ENCODE measurements at places on chromosomes 11 and 22.

GRCh38 chr22:49783036-49783746 is 44.5 kb downstream of the BRD1 start:
- no peak for DNase-seq

GRCh38 chr11:61298663-61299244 is 3.6 kb upstream of the VWCE start:
- no peak for DNase-seq

DNA sequence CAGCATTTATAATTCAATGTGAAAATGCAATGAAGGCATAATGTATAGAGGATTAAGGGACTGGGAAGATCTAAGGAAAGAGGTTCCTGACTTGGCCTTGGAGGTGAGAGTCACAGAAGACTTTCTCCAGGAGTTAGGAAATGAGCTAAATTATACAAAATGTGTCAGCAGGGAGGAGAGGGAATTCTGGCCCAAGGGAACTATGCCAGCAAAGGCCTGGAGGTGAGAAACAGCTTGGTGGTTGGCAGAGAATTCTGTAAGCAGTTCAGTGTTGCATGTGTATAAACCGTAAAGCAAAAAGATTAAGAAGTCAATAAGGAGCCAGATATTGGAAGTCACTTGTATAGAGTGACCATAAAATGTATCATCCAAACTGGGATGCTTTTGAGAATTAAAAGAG is 142.2 kb upstream of the SESN3 start:
- no peak for DNase-seq

DNA sequence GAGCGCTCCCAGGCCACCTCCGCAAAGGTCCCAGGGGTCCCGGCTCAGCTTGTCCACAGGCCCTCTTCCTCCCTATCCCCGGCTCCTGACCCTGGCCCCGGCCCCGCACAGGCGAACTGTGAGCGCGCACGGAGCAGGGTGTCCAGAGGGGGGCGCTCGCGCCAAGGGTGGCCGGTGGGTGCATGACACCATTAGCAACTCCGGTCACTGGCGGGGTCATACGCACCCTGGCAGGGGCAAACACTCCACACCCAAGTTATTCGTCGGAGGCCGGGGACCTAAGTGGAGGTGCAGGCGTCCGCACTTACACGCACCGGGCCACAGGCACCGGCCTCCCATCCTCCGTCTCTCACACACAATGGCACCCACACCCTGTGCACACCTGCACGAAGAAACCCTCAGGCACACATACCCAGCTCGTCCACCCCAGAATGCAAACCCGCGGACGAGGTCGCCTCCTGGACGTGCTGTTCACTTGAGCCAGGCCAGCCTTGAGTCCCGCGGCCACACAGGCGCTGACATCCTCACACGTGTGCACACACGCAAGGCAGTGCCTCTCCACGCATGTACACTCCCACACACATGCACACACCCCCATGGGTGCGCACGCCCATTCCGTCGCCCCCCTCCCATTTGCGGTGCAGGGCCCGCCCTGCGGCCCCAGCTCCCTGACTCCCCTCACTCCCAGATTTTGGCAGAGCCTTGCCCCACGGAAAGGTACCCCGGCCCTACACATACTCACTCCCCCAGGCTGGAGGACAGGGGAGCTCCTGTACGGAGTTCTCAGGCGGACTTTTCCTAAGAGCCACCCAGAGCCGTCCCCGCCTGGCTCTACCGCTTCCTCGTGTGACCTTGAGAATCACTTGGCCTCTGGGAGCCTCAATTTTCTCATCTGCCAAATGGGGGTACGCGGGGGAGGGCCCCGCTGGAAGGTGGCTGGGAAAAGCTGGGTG is at the start of gene RASGRP2:
Gene RASGRP2 (minus strand): TSS at position 552 of the 953 bp plus-strand sequence. CDS start 1,276 bp downstream, outside the sequence.
- peak; percentile 24 for DNase-seq

DNA sequence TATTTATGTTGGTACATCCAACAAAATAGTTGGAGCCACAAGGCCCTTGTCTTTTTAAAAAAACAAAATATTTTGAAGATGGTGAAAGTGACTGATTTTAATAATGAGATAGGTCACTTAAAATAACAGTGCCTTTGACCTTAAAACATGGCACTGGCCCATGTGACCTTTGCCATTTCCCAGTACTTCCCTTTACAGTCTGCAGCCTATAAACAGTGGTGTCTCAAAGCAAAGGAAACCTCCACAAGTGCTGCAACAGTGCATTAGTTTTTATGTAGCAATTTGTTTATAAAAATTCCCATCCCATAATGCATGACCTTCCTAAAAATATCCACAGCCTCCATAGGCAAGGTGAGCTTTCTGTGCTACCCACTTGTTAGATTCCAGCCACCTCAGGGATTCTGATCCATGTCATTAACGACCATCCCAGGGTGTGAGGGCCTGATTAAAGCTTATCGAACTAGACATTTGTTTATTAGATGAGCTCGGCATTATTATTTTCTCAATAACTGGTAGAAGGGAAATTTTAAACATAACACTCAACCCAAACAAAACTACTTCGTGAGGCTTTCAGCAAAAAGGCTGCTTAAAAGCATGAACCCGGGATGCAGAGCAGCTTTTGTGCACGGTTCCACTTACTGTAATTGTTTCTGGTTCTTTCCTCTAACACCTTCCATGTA is 28.0 kb upstream of the CRKL start:
- DNase-seq: no peak

DNA sequence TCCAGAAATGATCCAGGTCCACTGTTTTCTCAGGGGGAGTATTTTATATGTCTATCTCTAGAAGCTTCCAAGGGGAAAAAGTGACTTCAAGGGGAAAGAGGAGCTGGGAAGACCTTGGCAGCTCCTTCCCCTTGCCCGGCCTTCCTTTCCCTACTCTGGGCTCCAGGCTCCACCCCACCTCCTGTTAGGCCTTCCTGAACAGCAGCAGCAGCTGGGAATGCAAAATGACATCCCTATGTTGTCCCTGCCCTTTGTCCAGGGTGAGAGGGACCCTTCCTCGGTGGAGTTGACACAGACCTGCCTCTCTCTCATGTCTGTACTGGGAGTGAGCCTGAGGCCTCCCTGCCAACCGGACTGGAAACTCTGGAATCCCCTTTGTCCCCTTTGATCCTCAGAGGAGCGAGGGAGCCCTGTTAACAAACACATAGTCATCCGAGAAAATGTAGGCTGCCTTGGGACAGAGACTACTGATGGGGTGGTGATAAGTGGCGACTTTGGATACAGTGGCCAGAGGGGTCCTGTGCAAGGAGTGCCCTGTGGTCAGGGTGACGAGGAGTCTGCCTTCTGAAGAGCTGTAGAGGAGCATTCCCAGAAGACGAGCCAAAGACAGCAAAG is 9.0 kb upstream of the MALAT1 start:
- no peak for DNase-seq

DNA sequence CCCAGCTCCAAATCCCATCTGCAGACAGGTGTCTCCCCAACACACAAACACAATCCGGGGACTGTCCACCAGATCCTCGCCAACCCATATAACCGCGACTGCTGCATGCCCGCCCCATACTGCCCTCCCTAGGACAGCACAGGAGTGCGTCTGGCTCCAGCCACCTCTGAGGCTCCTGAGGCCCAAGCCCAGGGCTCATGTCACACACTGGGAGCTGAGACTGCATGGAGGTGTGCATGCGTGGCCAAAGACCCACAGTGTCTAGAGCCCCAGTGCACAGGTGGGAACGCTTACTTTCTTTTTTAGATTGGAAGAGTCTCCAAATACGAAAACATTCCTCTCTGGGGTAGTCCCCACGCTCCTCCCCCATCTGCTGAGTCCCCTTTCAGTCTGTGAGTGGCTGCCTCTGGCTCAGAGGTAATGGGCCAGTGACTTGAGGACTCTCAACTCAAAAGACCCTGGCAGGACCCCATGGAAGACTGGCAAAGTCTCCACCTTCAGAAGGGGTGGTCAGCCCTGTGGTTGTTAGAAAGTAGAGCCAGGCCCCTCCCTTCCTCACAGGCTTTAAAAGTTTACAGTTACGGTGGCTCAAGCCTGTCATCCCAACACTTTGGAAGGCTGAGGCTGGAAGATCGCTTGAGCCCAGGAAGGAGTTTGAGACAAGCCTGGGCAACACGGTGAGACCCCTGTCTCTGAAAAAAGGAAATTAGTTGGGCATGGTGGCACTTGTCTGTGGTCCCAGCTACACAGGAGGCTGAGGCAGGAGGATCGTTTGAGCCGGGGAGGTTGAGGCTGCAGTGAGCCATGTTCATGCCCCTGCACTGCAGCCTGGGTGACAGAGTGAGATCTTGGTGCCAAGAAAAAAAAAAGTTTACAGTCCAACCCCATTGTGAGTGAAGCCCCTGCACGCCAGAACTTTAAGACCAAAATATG is 2.3 kb downstream of the CBX7 start:
- no peak for DNase-seq

DNA sequence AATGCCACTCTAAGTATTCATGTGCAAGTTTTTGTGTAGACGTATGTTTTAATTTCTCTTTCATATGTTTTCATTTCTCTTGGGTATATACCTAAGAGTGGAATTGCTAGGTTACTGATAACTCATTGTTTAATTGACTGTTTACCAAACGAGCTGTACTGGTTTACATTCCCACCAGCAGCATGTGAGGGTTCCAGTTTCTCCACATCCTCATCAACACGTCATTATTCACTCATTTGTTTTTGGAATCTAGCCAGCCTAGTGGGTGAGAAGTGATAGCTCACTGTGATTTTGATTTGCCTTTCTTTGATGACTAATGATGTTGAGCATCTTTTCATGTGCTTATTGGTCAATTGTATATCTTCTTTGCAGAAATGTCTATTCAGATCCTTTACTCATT is 4.0 kb downstream of the ANKRD13D start:
- no peak for DNase-seq

DNA sequence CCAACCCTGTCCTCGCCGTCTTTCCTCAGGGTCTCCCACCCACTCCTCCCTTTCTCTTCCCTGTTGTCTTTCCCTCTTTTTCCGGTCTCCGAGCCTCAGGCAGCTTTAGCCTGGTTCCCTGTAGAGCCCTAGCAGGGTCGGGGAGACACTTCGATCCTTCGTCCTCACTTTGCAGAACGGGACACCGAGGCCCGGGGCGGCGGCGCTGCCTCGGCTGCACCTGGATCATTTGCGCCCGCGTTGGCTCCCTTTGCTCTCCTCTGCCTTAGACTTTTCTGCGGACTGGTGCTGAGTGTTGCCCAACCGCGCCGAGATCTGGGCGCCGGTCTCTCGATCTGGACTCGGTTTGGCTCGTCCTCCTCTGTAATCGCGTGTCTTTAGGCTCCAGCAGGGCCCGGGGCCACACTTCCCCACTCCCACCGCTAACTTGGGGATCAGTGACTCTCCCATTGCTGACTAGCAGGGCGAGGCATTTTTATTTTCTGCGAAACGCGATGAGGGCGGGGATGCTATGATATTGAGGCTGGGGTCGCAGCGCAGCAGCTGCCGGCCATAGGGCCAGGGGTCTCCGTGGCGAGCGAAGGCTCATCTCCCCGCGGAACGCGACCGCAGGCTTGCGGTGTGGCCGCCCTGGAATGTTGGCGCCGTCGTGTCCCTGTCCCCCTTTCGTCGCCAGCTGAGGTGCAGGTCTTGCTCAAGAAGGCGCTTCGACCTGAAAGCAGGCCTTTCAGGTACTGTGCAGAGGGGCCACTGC is 1.6 kb upstream of the E2F8 start:
- DNase-seq: no peak

DNA sequence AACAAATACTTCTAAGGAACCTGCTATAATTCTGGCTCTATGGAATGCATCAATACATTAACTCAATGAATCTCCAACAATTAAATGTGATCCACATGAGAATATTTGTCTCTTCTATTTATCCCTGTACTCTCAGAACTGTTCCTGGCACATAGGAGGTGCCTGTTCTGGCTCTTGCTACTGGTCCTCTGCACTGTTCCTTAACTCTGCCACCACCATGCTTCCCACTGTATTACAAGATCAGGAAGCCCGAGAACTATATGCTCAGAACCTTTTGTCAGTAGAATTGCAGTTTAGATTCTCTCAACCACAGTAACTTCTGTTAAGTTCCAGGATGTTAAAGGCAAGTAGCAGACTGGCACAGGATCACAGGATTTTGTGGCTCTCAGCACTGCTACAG is 376.3 kb upstream of the CCDC90B start:
- no peak for DNase-seq

- no peak for DNase-seq
Measured at GRCh38 chr11:71239581-71239980, 12.8 kb downstream of the SHANK2 start.

DNA sequence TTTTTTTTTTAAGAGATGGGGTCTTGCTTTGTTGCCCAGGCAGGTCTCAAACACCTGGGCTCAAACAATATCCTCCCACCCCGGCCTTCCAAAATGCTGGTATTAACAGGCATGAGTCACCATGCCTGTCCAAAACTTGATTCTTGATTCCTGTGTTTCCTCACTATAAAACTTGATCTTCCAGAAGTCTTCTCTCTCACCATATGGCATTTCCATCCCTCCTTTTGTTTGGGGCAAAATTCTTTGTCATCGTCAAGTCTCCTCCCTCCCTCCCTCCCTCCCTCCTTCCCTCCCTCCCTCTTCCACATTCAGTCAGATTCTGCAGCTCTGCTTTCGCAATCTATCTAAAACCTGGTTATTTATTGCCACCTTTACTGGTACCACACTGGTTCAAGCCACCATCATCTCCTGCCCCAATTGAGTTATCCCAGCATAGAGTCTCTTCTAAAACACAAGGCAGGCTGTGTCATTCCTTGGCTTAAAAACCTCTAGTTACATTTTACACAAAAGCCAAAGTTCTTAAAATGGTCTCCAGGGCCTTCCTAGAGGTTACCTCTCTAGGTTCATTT is 65.0 kb upstream of the HORMAD2 start:
- DNase-seq: no peak

- DNase-seq: no peak
Measured at GRCh38 chr22:27032091-27032761, 374.8 kb downstream of the MIAT start.

- DNase-seq: no peak
Measured at GRCh38 chr22:45777046-45777851, 105.6 kb downstream of the ATXN10 start.

DNA sequence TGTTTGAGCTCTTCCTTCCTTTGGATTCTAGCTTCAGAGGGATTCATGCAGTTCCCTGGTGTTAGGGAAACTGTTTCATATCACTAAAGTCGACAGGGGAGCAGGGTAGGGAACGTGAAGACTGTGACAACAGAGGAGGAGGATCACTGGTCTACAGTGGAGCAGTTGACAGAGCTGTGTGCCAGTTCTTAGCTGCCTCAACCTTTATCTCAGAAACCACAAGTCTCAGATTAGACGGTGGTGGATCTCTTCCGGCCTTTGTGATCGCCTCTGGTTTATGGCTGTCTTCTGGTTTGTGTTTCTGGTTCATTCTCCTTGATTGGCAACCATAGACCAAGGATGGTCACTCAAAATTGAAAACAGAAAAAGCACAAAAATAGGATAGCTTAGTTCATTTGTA is 538.9 kb upstream of the API5 start:
- DNase-seq: no peak

DNA sequence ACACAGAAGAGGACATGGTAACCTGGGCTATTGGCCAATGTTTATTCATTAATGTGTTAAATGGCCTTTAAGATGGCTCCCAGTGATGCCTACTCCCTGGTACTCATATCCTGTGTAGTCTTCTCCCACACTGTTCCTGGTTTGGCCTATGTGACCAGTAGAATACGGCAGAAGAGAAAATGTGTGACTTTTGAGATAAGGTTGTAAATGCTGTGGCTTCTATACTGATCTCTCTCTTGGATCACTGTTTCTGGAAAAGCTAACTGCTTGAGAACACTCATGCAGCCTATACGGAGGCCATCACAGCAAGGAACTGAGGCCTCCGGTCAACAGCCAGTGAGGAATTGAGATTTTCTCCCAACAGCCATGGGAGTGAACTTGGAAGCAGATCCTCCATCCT is 24.1 kb downstream of the MAML2 start:
- DNase-seq: no peak

GRCh38 chr11:61349189-61349751 is 12.4 kb downstream of the CYB561A3 start:
- no peak for DNase-seq

All from NCI-H460 (cell line).